ENCODE measurements at places on chromosomes 6 and 20.

GRCh38 chr6:131258816-131259476 lies 123.7 kb downstream of the AKAP7 start:
- DNase-seq = no peak

GRCh38 chr6:112118034-112118433 lies 30.6 kb downstream of the FAM229B start:
- DNase-seq = no peak

GRCh38 chr20:13149371-13150105 lies 71.5 kb upstream of the ISM1 start:
- DNase-seq = no peak

DNA sequence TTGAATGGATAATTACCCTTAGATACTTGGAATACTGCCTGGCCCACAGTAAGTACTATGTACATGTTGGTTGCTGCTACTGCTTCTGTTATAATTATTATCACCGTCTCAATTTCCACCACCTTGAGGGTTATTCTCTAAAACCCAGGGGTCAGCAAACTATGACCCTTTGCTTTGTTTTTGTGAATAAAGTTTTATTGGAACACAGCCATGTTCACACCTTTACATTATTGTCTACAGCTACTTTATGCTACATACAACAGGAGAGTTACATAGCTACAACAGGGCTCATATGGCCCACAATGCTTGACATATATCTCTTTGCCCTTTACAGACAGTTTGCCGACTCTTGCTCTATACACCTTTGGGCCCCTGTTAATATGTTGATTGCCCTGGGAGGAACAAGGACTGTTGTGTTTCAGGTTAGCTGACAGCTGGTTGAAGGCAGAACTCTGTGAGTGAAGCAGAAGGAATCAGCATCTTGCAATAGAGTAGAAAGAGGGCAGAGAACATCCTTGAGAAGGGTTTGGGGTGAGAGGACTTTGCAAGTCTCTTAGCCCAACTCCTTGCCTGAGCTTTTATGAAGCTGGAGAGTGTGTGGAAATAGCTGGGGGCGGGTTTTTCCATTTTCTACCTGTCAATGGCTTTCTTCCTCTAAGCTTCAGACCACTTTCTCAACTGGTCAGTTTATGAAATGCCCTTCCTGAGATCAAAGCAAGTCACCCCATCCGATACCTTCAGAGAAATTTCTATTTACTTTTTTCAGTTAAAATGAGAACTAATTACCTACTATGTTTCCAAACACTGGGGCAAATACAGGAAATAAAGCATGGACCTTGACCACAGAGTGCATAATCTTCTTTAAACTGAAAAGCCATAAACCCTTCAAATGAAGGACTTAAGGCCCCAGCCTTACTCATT lies 3.5 kb upstream of the MEP1A start:
- DNase-seq = no peak

GRCh38 chr20:63517376-63518309 lies 2.9 kb upstream of the PPDPF start:
- no peak for DNase-seq

GRCh38 chr6:25769983-25770382 lies 15.4 kb downstream of the SLC17A4 start:
- DNase-seq = no peak

DNA sequence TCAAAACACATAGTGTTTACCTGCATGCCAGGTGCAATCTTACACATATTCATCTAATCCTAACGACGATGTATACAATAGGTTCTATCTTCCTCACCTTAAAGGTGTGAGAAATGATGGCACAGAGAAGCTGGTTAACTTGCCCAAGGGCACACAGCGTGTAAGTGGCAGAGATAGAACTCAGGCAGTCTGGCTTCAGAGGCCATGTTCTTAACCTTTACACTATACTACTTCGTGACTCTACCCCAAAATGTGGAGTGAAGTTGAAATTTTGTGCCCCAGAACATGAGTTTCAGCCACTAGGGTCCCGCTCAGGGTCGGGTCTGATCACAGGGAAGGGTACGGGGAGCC lies 584 bp downstream of the VPS52 start:
- no peak for DNase-seq

- DNase-seq = no peak
These were observed 1071.8 kb upstream of the CITED2 start for GRCh38 chr6:140446241-140446640.

DNA sequence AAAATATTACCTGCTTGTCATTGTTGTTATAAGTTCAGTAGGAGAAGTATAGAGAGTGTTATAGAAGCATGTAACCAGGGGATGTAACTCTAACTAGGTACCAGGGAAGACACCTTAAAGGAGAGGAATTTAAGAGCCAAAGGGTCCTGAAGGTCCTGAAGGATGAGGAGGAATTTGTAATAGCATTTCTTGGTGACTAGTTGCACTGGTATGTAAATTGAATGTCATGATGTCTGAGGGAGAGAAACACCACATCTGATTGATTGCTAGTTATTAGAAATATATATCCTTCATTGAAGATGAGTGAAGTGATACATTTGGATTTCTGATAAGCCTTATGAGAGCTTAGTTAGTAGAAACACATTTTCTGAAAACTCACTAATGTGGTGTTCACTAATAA lies 643.8 kb downstream of the RFPL4B start:
- no peak for DNase-seq

GRCh38 chr6:122165014-122165413 lies 234.4 kb upstream of the HSF2 start:
- DNase-seq = no peak

DNA sequence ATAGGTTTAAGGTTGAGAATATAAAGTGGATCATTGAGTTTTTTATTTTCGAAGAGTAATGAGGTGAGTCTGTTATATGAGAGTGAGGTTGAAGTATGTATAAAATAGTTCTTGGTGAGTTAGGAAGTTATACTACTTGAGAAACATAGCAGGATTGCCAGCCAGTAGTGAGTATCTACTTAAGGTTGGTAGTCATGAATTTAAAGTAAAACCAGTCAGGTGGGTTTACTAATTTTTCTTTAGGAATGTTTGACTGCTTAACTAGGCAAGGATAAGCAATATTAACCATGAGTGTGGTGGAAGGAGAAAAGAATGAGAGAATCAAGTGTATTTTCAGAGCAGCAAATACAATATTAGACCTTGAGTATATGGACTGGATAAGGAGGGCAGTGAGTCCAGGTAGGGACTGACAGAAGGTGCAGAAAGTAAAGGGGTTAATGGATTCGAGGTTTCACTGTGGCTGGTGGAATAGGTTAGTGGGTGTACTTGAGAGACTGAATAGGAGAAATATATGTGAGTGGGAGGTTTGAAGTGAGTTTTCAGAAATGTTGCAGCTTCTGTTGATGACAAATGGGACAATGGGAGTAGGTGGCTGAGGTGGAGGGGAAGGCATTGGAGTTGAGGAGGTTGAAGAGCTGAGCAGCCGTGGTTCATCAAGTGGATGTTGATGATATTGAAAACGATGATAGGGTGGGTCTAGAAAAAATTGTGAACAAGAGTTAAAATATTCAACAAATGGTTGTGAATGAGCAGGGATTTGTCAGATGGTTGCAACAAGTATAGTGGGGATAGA lies 232.5 kb upstream of the ASCC3 start:
- no peak for DNase-seq

DNA sequence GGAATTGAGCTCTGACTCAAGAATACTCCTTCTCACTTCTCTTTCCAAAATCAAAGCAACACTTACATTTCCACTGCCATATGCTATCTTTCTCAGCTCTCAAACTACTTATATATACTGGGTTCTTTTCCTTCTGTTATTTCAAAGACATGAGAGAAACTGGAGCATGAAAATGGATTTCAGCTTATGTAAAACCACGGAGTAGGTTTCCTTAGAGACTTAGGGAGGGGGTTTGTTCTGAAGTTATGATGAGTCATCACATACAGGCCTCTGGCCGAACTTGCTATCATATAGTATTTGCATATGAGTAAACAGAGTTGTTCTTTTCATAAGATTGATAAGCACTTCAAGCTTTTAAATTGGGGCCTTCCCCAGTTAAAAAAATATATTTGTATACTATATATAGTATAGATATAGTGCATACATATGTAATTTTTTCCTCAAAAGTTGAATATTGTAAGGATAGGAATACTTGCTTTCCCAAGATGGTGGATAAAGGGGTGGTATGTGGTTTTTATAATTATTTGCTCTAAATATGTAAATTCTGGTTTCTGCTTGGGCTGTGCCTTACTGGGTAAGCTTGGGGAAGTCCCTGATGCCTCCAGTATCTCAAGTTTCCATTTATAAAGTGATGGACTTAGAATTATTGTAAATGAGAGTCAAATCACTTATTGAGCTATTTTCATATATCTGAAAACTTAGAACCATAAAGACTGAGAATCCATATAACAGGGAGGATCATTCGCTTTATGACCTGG lies 273.9 kb downstream of the RFPL4B start:
- no peak for DNase-seq

DNA sequence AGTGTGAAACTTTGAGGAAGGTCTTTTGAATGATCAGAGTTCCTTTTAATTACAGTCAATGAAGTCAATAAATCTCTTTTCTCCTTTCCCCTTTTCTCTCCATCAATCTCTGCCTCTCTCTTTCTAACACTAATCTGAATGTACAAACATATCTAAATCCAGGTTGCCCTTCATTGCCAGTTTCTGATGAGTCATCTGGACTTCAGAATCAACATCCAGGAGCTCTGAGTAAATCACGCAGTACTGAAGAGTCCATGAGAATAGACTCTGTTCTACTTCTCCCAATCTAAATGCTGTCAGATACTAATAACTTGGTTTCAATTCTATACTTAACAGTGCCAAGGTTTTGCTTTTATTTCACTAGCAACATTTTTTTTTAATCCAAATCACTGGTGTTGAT lies 238.7 kb upstream of the THEMIS start:
- DNase-seq = no peak

- DNase-seq = no peak
These were observed 555.9 kb downstream of the C6orf118 start for GRCh38 chr6:164753517-164753916.

GRCh38 chr6:109840796-109841195 lies 137.3 kb upstream of the GPR6 start:
- DNase-seq = no peak

GRCh38 chr6:35903679-35904078 lies 17.2 kb downstream of the SRPK1 start:
- DNase-seq = no peak

- no peak for DNase-seq
These were observed 386.8 kb downstream of the PLCB1 start for GRCh38 chr20:8518878-8519277.

GRCh38 chr6:2110504-2110903 lies 134.9 kb downstream of the GMDS start:
- no peak for DNase-seq

DNA sequence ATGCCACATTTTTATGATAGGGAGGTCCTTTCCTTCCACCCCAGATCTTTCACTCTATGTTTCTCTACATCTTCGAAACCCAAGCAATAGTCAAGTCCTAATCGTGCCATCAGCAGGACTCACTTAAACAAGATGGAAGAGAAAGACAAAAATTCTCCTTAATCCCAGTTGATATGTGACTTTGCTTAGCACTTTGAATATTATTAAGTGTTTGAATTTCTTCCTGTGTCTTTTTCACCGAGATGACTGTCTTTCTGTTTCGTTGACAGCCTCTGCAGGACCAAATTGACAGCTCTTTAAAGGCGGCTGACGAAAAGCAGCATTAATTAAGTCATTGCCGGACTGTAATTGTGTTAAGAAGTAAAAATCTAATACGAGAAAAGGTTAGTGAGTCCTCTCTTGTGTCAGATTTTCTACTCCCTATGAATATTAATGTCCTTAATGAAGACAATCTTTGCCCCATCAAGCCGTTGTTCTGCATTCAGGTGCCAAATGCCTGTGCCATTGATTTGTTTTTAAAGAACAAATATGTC lies 208.8 kb upstream of the TSHZ2 start:
- no peak for DNase-seq

- no peak for DNase-seq
These were observed 25.5 kb downstream of the CNKSR3 start for GRCh38 chr6:154484942-154485341.

DNA sequence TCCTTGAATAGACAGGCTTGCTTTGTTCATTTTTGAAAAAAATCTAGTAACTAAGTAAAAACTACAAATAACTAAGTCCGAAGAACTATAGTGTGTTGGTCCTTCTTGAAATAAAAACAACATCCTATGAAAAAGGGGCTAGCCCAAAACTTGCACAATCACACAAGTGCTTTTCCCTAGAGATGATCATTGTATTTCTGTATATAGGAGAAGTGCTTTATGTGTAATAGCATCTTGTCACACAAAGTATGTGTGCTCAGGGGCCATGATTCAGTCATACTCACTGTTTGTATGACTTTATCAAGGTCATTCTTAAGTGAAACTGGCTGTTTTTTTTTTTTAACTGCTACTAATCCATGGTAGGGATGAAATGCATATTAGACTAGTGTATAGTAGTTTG lies 179.8 kb downstream of the DTNBP1 start:
- DNase-seq = no peak

DNA sequence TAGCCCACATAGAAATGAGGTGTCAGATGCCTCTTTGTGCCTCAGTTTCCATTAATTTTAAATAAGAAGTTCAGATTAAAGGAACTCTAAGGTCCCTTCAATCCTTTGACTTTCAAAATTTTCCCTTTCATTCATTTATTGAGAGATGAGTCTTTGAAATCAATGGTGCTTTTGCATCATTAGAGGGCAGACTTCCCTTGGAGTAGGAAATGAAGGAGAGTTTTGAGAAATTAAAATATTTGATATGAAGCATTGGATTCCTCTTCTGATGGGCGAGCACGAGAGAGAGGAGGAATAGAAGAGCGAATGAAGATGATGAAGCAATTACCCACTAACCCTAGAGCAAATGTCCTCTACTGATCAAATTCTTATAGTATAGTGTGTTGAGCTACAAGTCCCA lies 105.7 kb downstream of the EDN1 start:
- DNase-seq = no peak

DNA sequence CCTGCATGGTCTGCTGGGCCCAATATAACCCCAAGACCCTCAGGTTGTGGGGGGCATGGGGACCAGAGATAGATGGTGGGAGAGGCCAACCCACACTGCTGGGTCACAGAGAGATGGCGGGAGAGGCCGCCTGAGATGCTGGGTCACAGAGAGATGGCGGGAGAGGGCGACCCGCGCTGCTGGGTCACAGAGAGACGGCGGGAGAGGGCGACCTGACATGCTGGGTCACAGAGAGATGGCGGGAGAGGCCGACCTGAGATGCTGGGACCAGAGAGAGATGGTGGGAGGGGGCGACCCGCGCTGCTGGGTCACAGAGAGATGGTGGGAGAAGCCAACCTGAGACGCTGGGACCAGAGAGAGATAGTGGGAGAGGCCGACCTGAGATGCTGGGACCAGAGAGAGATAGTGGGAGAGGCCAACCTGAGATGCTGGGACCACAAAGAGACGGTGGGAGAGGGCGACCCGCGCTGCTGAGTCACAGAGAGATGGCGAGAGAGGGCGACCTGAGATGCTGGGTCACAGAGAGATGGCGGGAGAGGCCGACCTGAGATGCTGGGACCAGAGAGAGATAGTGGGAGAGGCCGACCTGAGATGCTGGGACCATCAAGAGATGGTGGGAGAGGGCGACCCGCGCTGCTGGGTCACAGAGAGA lies 133.2 kb downstream of the DLL1 start:
- DNase-seq = no peak

DNA sequence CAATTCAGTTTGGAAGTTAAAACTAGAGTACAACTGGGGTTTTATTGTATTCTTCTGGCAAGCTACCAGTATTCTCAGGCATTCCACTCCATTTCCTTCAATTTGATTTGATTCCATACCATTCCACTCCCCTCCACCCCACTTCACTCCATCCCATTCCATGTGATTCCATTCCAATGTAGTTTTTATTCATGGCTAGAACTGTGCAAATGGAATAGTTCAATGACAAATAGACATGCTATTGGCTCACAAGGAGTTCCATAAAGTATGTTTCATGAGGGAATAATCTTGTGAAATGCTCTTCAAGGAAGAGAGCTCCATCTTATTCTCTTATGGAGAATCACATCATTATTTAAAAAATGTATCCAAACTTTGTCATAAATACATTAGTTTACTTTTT lies 285.0 kb upstream of the BMP2 start:
- no peak for DNase-seq
